ENCODE measurements at places on chromosomes 12 and 14. TPM values are rescaled to one million over a fixed set of nuclear protein-coding genes. Genes with fewer than 3 reads are reported as not detected.

C12orf42 gene
- total RNA-seq: not detected

DCP1B gene
- total RNA-seq: 13.8 TPM

MAP3K9 gene
- 0.33 TPM for total RNA-seq

TEX52 gene
- not detected for total RNA-seq

GALNT8 gene
- total RNA-seq: not detected

DNA sequence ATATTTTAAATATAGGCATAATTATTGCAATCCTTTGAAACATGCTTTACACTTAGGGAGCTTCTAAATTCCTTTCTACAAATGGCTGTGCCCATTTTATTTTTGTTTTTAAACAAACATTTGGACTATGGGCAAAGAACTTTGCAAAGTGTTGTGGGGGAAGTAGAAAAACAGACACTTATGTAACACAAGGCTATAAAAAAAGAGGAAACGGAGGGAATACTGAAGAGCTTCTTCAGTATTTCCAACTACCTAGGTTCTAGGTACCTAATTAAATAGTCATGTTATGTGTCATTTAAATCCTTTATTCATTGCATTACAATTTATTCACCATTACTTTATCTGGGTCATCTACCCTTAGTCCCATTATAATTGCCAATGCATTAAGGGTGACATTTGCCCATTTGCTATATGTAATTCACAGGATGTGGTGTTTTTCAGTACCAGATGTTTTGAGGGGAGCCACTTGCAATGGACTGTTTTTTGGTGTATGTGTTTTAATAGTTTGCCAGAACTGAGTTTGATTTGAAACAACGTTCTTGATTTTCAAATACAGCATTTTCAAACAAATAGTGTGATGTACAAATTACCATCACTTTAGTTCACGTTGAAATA lies 1.5 kb upstream of the MSRB3 start:
- no peak overlapping the region for H3K4me3 ChIP-seq
- no peaks in the 10 kb centered on the region for H3K27me3 ChIP-seq
- no peak for DNase-seq
- peaks cover 8% of the 10 kb centered on the region for H3K4me1 ChIP-seq

DNA sequence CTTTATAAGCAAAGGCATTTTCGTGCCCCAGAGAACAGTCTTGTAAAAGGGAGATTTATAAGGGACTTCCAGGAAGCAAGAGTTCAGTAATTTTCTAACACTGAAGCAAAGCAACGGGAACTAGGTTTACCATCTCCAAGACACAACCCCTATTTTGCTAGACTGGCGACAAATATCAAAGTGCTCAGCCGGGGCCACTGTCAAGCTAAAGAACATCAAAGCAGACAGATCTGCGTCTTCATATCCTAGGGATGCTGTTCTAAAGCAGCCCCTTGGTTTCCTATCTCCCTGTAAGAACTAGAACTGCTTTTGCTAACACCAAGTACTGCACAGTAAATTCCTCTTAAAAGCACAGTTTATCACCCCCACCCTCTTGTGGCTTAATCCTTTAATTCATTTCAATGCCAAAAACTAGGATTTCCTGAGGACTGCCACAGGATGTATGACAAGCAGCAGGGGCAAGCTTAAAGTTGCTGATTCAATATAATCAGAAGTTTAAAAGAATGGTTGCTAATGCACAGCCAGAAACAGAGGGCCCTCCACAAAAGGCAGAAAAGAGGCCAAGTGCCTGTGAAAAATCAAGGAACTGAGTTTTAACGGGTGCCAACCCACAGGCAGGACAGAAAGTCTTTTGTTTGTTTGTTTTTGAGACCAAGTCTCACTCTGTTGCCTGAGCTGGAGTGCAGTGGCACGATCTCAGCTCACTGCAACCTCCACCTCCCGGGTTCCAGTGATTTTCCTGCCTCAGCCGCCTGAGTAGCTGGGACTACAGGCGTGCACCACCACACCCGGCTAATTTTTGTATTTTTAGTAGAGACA lies 44.0 kb upstream of the ISM2 start:
- H3K27me3 ChIP-seq: no peaks in the 10 kb centered on the region
- H3K36me3 ChIP-seq: peaks cover 23% of the 10 kb centered on the region
- peaks cover 16% of the 10 kb centered on the region for H3K4me1 ChIP-seq
- DNase-seq: no peak
- H3K27ac ChIP-seq: peak overlapping the region; percentile 55
- no peak overlapping the region for H3K4me3 ChIP-seq

- H3K4me1 ChIP-seq: peaks cover 85% of the 10 kb centered on the region
- H3K27ac ChIP-seq: peak overlapping the region; percentile 10
- H3K27me3 ChIP-seq: no peaks in the 10 kb centered on the region
Observed at GRCh38 chr12:789852-790563, 37.6 kb downstream of the WNK1 start.

DNA sequence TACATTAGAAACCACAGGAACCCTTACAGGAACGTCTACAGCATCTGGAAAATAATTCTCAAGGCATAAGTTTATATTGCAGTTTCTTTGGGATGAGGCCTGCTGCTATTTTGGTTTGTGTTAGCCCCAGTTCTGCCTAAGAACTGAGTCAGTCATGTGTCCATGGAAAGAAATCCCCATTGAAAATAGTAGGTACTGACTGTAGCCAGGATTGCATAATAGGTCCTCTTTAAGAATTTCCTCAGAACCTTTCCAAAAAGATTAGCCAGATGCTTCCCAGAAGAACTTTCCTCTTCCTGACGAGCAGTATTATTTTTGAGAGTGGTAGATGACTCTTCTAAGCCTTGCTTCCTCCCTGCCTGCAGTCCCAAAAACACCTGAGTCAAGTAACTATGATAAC lies 52.6 kb downstream of the RASSF8 start:
- H3K4me1 ChIP-seq: peaks cover 64% of the 10 kb centered on the region
- peak overlapping the region; percentile 83 for H3K27ac ChIP-seq
- DNase-seq: peak; percentile 62
- H3K36me3 ChIP-seq: peaks cover 12% of the 10 kb centered on the region

GRCh38 chr12:46579474-46579873 lies 206.9 kb upstream of the SLC38A2 start:
- no peaks in the 10 kb centered on the region for H3K27me3 ChIP-seq
- H3K27ac ChIP-seq: no peak overlapping the region
- no peaks in the 10 kb centered on the region for H3K4me1 ChIP-seq
- no peak overlapping the region for H3K4me3 ChIP-seq

GRCh38 chr12:105945880-105946279 lies 192.9 kb downstream of the NUAK1 start:
- no peaks in the 10 kb centered on the region for H3K4me1 ChIP-seq
- no peak overlapping the region for H3K27ac ChIP-seq
- peaks cover 3% of the 10 kb centered on the region for H3K27me3 ChIP-seq
- no peaks in the 10 kb centered on the region for H3K36me3 ChIP-seq
- DNase-seq: no peak

- H3K4me3 ChIP-seq: peak overlapping the region; percentile 20
- H3K36me3 ChIP-seq: no peaks in the 10 kb centered on the region
Observed at GRCh38 chr14:41749429-41749828, 142.8 kb downstream of the LRFN5 start.

DNA sequence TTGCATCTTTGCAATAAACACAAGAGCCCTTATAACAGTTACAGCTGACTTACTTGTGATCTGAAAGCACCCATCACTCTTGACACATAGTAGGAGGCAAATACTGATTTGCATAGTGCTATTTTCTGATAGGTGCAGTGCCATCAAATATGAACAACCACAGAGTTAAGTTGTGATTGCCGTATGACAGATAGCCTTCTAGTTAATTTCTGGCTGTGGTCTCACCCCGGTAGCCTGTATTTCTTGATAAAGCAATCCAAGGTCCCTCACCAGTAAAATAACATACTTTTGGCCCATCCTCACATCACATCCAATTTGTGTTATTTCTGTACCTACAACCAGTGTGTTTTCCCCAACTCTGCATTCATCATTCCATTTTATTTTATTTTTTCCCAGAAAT lies 23.3 kb upstream of the STYK1 start:
- no peak for DNase-seq
- peaks cover 12% of the 10 kb centered on the region for H3K4me1 ChIP-seq
- peaks cover 27% of the 10 kb centered on the region for H3K36me3 ChIP-seq
- H3K27me3 ChIP-seq: peaks cover 4% of the 10 kb centered on the region
- no peak overlapping the region for H3K4me3 ChIP-seq

DNA sequence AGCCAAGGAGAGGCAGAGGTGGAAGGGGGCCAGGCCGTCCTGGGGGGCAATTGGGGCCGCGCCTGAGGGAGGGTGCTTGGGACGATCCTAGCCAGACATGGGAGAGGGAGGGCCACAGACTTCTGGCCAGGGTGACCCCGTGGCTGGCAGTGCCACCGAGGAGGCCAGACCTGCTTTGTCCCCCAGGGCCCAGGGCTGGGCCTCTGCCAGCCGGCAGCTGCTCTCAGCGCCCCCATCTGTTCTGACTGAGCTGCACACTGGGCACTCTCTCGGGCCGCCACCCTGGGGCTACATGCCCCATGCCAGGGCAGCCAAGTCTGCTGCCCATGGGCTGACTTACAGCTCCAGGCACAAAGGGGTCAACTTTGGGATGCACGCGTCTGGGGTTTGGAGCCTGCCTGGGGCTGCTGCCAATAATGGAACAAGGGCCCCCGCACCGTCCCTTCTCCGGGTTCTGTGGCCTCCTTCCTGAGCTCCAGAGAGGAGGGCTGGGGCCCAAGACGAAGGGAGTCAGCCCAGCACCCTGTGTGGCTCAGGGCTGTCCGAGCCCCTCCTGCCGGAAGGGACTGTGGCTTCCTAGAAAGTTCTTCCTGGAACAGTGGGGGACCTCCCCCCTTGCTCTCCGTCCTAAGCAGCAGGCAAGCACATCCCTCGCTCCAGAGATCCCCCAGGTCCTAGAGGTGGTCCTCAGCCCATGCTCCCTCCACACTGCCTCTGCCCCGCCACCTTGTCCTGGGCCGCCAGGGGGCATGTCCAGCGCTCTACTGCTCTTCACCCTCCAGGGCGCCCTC lies 1.1 kb downstream of the ADSS1 start:
- no peak overlapping the region for H3K27ac ChIP-seq
- peak; percentile 21 for DNase-seq
- H3K27me3 ChIP-seq: peaks cover 26% of the 10 kb centered on the region
- peaks cover 13% of the 10 kb centered on the region for H3K4me1 ChIP-seq
- H3K4me3 ChIP-seq: peak overlapping the region; percentile 57

DNA sequence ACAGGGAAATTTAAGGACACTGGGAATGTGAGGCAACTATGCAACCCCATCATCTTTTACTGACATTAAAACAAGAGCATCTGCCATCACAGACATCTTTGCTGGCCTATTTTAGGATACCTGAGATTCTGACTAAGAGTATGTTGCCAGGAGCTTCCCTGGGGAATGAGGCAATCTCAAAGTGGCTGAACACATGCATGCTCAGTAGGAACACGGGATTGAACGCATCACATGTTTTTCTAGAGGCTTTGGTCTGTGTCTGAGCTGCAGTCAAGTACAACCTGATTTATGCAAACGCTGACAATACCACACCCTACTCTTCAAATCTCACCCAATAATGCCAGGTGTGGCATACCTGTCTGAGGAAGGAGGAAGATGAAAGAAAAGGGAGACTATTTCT lies 416.5 kb downstream of the NELL2 start:
- no peaks in the 10 kb centered on the region for H3K4me1 ChIP-seq
- DNase-seq: no peak
- H3K27me3 ChIP-seq: no peaks in the 10 kb centered on the region

DNA sequence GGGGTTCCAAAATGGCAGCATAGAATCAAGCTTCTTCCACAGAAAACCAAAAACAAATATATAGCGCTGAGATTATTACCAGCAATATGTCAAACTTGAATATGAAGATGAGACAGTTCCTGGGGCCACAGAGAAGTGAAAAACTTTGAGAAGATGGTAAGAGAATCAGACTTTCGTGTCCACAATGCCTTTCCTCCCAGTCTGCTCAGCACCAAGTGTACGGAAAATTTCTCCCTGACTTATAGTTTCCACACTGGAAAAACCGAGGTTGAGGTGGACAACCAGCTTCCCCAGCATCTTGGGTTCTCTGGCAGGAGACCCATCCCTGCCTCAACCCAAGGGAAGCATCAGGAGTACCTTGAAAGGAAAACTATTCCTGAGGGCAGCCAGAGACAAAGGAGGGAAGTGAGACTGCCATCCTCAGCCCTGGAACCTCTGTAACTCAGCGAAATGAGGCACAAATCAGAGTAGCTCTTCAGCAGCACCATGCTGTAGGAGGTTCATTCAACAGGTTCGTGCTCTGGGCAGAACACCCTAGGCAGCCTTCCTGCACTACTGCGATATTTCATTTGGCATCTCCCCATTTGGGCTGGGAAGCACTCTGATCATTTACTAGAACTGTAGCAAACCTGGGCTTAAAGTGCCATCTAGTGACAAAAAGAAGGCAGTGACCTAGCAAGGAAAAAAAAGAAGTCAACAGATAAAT lies 52.4 kb upstream of the CAPRIN2 start:
- peaks cover 6% of the 10 kb centered on the region for H3K4me1 ChIP-seq
- peaks cover 3% of the 10 kb centered on the region for H3K27me3 ChIP-seq
- no peak overlapping the region for H3K27ac ChIP-seq
- no peak overlapping the region for H3K4me3 ChIP-seq

DNA sequence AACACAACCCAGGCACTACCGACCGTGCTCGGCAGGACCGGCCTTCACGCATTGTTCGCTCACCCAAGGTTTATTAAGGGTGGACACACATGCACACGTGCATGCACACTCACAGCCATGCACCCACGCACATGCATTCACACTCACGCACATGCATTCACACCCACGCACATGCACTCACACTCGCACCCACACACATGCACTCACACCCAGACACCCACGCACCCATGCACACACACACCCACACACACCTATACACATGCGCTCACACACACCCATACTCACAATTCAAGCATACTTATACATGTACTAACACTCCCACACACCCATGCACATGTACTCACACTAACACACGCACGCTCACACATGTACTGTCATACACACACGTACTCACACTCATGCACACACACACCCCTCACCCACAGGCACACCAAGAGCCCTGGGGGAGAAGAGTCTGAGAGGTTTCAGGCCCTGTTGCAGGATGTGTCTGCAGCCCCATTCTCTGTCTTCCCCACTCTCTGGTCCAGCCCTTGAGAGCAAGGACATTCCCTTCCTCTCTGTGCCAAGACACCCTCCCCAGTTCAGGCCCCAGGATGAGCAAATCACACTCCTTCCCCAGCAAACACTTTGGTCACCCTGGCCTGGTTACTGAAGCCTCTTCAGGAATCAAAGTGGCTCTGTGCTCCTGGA lies 49.4 kb upstream of the BCL11B start:
- no peaks in the 10 kb centered on the region for H3K4me1 ChIP-seq
- H3K27ac ChIP-seq: no peak overlapping the region
- no peak for DNase-seq
- H3K36me3 ChIP-seq: no peaks in the 10 kb centered on the region

- H3K4me1 ChIP-seq: peaks cover 28% of the 10 kb centered on the region
- no peak overlapping the region for H3K27ac ChIP-seq
- no peak overlapping the region for H3K4me3 ChIP-seq
- no peak for DNase-seq
Observed at GRCh38 chr12:4285070-4285469, 11.5 kb downstream of the CCND2 start.
